ENCODE measurements at places on chromosomes 4 and X.

- DNase-seq = no peak
These were observed 463.9 kb upstream of the PCDH7 start for GRCh38 chr4:30256116-30256832.

GRCh38 chr4:38896940-38897339 lies 29.3 kb downstream of the FAM114A1 start:
- DNase-seq = no peak

DNA sequence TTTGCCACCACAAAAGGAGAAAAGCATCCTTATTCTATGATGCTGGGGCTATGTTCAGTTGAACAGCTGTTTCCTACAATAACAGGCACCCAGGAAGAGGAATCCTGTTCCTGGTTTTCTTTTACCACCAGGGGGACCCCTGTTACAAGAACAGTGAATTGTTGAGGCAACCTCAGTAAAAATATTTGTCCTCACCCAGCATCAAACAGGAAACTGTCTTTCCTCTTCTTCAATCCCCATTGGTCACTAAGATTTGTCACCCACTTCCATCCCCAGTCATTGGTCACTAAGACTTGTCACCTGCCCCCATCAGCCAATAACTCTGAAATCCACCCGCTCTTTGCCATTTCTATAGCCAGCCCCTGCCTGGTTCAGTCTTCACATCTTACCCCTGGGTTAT lies 143.5 kb upstream of the GALNT7 start:
- peak; percentile 46 for DNase-seq

GRCh38 chr4:122622400-122622799 lies 1.5 kb upstream of the IL21 start:
- DNase-seq = no peak

- DNase-seq = no peak
These were observed 57.0 kb upstream of the LRAT start for GRCh38 chr4:154686838-154687237.

GRCh38 chr4:132572210-132572609 lies 576.9 kb upstream of the PCDH10 start:
- peak; percentile 25 for DNase-seq

DNA sequence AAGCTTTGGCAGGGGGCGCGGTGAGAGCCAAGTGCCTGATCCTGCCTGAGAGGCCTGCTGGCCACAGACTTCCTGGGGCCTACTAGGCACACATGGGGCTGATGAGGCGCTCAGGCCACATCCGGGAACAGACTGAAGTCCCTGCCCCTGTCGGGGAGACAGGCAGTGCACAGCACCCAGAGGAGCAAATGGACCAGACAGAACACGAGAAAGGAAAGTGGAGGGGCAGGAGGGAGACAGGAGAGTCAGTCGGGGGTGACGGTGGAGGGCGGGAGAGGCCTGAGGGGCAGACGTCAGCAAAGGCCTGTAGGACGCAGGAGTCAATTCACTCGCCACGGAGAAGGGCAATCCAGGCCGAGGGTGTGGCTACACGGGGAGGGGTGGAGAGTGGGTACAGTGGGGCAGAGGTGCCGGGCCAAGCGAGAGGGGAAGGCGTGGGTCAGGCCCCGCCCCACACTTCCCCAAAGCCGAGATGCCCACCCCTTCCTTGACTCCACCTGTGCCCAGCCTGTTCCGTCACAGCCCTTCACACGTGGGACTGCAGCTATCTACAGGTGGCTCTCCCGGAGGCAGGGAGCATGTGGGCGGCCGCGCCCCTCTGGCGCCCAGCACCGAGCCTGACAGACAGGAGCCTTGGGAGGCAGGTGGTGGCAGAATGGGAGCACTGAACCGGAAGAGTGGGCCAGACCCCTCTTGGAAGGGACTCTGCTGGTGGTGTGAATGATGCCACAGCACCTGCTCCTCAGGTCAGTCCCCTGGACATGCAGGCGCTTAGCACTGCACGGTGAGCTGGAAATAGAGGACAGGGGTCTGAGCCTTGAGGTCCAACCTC lies 20.5 kb downstream of the NOP14 start:
- no peak for DNase-seq

- DNase-seq = peak; percentile 58
These were observed 153.9 kb downstream of the KDR start for GRCh38 chr4:54971474-54971950.
